LHCN-M2 (cell line): ENCODE measurements at places on chromosomes 6 and 20.

DNA sequence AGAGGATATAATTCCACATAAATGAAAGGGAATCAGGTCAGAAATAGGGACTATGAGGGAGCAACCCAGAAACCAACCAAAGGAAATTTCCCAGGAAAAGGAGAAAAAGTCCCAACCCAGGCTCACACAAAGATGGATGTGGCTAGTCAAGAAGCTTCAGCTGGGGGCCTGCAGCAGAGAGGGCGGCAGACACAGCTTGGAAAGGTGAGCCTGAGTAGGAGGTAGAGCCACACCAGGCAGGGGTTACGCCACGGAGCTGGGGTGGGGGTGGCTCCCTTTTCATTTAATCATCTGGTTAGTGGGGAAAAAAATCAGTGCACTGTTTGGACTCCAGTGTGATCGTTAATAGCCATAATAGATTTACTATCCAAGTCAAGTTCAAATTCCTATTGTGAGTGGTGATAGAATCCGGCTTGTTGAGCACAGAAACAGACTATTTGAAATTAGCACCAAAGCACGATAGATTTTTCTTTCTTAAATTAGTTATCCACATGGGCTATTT, 220.6 kb downstream of the TPBG start:
- no peak for DNase-seq

GRCh38 chr6:123655521-123656306, 19.0 kb upstream of the TRDN start:
- peak; percentile 36 for DNase-seq

- DNase-seq, result no peak
Observed at GRCh38 chr6:41715795-41716515, 19.5 kb downstream of the TFEB start.

DNA sequence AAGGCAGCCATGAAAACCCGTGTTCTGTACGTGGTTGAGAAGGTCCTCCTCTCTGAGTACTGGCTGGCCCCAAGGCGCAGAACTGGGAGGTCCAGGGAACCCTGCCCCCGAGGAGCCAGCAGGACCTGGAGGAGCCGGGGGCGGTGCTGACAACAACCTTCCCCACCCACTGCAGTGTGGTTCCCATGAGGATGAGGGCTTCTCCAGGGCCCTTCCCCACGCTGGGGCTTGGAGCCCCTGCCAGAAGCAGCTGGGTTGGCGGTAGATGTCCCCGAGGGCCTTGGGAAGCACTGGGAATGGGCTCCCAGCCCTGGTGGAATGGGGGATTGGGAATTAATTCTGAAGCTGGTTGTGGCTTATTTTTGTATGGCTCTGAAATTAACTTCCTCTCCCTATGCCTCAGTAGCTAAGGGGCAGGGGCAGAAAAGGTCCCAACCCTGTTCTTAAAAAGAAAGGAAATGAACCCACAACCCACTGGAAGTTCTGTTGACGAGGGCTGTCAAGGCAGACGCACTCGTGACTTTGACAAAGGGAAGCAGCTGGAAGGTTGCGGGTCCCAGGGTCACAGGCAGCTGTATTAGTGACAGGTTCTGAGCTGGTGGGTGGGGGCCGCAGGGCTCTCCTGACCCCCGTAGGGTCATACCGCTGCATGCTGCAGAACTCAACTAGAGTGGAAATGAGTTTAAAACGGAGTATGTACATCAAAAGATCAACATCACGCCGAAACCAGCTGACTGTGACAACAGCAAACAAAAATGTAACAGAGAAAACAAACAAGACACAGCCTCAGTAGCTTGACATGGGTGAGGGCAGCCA, 13.9 kb upstream of the HELZ2 start:
- DNase-seq, result no peak

DNA sequence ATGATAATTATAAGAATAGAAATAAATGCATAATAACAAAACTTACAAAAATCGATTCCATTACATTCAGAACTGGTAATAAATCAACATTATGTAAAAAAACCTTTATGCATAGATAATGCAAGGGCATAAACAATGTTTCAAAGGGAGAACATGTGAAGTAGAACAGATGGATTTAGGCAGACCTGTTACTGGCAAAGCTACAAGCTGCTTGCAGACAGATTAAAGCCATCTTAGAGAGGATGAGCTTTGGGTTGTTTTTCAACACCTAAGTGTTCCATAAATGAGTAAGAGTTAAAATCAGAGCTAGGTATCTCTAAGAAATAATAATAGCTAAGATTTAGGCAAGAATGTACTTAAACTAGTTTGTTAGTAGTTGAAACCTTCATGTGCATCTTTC, 37.2 kb downstream of the SNAP25 start:
- DNase-seq, result no peak

DNA sequence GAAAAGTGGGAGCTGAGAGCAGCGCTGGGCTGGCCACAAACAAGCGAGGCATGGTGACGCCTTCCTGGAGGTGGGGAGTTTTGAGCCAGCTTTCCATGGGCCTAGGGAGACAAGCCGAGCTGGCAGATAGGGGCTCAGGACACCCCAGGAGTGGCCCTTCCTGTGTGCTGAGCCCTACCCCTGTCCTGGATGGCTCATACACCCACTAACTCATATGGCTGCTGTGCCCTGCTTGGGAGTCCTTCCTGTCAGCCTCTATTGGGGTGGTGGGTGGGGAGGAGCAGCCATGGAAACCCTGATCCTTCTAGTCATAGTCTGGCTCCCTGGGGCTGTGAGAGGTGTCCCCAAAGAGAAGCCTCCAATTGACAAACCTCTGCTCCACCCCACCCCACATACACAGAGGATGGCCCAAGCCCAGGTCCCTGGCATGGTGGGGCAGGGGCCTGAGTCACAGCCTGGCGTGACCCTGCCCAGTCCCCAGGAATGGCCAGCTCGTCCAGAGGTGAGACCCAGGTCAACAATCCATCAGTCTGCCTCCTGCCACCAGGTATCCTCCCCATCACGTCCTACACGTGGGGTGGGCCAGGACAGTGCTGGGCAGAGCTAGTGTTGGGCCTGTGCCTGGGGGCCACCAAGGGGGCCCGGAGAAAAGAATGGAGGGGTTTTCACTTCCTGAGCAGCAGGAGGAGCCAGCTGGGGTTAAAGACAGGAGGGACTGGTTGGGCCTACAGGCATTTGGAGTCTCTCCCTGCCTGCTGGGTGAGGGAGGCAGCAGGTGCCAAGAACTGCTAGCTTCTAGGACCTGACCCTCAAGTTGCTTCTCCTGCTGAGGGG, 52.2 kb downstream of the MRPL14 start:
- no peak for DNase-seq

DNA sequence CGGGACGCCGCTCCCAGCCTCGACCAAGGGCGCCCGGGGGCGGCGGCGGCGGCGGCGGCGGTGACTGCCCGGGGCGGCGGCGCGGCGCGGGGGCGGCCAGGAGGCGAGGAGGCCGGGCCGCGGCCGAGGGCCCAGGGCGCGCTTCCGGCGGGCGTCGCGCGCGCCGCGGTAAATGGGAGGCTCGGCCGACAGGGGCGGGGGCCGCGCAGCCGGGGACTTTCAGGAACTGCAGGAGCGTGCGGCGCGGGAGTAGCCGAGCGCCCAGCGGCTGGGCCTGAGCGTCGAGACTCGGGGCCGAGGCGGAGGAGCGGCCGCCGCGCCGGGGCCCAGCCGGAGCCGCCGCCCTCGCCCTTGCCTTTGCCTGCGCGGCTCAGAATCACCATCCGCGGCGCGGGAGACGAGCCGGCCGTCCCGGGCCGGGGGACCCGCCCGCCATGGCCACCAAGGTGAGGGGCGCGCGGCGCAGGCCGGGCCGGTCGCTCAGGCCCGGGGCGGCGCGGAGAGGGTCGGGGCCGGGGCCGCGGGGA, at the start of gene SNX9:
Gene SNX9, plus strand, starts transcription at position 246 of the 527 bp plus-strand sequence. Its CDS starts 189 bp downstream, at position 435.
- DNase-seq, result peak; percentile 63

GRCh38 chr20:33411242-33411641, 9.9 kb upstream of the CDK5RAP1 start:
- DNase-seq, result no peak

- no peak for DNase-seq
Observed at GRCh38 chr6:166005401-166005943, 162.2 kb downstream of the TBXT start.

- no peak for DNase-seq
Observed at GRCh38 chr6:34679552-34680253, 16.9 kb downstream of the ILRUN start.

- no peak for DNase-seq
Observed at GRCh38 chr6:13131935-13132661, 196.2 kb downstream of the TBC1D7 start.

GRCh38 chr6:7246401-7247178, 66.4 kb downstream of the SSR1 start:
- DNase-seq, result no peak
